ENCODE measurements at places on chromosomes 11 and 22. TPM values are rescaled to one million over a fixed set of nuclear protein-coding genes. Genes with fewer than 3 reads are reported as not detected.

ART1 gene
- polyA plus RNA-seq, result not detected

GAL3ST3 gene
- not detected for polyA plus RNA-seq

PTGDR2 gene
- 0.16 TPM for polyA plus RNA-seq

SOX10 gene
- not detected for polyA plus RNA-seq

CARD18 gene
- polyA plus RNA-seq, result not detected

Measured in IgD-negative memory B cell (primary cell).